IPS DF 6.9 (cell line): ENCODE measurements at places on chromosomes 1 and 21.

DNA sequence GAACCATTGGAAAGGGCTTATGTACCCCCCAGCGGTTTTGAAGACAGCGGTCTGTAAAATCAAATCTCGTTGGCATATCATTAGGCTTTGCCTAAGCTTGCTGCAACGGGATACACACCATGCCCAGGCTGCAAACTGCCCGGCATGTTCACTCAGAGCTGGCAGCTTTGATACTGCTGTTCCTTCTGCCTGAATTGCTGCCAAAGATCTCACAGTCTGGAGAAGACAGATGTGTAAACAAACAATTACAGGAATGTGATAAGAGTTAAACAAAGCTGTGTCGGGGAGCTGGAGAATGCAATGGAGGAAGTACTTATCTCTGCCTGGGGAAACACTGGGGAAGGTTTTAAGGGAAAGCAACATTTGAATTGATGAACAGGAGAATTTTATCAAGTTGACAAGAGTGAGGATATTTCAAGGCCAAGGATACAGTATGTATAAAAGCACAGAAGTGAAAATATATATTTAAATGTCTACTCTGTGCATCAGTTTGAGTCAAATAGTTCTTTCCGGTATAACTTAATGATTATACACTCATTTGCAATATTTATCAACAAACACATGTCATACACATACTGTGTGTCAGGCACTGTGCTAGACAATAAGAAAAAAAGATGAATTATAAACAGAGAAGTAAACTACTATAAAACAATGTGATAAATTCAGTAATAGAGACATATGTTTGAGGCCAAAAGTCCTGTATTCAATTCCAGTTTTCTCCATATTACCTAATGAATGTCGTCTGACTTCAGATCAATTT, 29.9 kb downstream of the CHML start:
- no peak for DNase-seq

DNA sequence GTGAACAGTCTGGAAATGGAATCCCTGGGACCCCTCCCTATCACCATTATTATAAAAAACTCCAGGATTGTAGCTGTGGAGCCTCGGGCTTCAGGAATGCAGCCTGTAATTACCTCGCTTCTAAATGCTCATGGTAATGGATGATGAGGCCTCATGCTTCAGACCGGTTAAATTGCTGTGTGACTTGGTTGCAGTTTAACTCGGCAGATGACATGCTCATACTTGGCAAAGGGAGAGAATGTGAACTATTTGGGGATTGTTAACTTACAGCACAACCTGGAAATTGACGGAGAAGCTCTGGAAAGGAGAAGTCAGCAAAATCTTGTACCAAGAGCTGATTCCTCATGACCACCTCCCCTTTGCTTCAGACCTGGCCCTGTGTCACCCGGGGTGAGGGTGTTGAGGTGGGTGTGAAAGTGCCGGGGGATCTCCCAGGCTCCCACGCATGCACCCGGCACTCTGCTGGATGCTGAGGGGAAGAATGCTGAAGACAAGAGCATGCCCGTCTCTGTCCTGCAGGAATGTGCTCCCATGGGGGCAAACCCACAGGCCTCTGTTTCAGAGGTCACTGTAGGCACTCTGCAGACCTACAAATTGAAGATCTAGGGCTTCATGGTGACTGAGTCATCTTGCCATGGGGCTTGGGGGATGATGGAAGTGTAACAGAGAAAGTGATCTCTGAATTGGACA, 364.8 kb downstream of the RPS6KC1 start:
- DNase-seq, result no peak

DNA sequence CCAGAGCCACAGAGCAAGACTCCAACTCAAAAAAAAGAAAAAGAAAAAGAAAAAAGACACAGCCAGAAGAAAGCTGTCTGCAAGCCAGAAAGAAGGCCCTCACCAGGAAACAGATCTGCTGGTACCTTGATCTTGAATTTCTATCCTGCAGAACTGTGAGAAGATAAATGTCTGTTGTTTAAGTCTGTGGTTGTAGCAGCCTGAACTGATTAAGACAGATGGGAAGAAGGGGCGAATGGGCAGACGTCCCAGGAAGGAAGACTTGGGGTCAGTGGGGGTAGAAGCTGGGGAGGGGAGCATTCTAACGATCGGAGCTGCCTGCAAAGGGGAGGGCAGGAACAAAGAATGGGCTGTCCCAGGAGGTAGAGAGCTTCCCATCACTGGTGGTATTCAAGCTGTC, 6.3 kb downstream of the SLC2A7 start:
- no peak for DNase-seq

- DNase-seq, result no peak
Measured at GRCh38 chr1:48230236-48230635, 7.7 kb downstream of the SLC5A9 start.

GRCh38 chr1:26580116-26580515, 50.6 kb downstream of the RPS6KA1 start:
- no peak for DNase-seq

GRCh38 chr1:175757381-175758015, 14.1 kb upstream of the TNR start:
- DNase-seq, result peak; percentile 35

GRCh38 chr1:213840575-213840974, 147.2 kb upstream of the PROX1 start:
- DNase-seq, result no peak

DNA sequence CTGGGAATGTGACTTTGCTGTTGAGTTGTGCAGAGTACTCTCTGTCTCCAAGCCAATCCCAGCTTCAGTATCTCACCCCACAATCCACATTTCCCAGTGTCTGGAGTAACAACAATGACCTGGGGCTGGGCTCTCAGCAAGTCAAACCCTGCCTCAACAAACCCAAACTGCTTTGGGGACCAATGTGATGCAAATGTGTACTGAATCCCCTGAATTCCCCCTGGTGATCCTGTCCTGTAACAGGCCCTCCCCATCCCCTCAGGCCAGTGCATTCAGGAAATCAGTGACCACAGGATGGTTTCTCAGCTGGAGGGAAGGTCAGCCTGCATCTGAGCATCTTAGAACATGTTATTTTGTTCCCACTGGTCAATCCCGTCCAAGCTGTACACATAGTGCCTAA, 36.7 kb upstream of the HAO2 start:
- DNase-seq, result peak; percentile 76

DNA sequence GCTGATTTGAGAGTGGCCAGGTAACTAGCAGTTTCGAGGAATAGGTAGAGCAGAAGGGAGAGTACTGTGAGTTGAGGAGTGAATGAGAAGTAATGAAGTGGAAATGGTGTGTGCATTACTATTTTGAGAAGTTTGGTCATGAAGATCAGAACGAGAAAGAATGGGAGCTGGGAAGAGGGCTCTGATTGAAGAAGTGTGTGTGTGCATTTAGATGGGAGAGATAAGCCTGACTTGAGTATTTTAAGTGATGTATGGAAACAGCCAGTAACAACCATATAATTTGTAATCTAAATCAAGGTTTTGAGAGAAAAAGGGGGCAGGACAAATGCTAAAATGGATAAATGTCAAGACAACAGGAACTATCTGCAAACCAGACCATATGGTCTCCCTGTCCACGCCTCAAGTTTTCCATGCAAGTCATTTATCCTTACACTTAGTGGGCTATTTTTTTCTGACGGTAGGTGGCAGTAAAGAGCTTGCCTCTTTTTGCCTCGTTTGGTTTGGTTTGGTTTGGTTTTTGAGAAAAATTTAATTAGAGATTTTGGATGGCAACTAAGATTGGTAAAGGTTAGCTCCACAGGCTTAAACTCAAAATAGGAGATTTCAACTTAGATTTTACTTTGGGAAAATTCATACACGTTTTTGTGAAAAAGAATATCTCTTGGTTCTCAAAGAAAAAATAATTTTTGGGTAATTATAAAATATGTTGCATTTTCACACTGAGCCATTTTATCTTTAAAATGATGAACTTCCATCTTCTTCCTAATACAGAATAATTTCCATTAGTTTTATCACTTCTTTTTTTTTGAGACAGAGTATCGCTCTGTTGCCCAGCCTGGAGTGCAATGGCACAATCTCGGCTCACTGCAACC, 9.5 kb upstream of the B3GALNT2 start:
- no peak for DNase-seq

- no peak for DNase-seq
Measured at GRCh38 chr1:159341736-159342135, 39.6 kb downstream of the FCER1A start.

- peak; percentile 43 for DNase-seq
Measured at GRCh38 chr1:76510672-76511557, 356.4 kb upstream of the ST6GALNAC5 start.

GRCh38 chr1:159207080-159207479, 2.4 kb downstream of the ACKR1 start:
- no peak for DNase-seq

DNA sequence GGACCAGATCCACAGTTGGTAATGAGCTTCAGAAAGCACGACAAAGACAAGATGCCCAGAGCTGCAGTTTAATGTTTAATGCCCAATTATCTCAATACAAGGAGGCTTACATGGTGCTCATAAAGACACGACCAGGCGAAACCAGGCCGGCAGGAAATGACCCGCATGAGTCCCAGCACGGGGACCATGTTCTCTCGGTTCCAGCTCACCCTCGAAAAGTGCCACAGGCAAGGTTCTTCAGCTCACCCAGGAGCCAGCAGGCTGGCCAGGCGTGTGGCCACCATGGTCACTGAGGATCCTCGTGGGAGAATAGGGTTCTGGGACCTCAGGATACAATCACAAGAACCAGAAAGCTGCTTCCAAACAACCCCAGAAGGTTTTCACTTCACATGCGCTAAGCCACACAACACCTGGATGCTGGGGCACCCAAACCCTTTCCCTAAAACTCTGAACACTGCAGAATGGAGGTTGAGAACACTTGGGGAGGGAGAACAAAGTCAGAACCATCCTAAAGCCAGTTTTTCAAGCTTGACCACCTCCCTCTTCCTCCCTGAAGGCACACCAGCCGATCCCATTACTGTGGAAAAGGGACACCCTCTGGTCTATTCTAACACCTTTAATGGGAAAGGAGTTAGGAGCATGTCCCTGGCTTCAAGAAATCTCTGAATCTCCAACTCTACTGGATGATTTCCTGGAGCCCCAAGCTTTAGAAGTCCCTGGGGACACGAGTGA, 22.6 kb upstream of the ASAP3 start:
- DNase-seq, result no peak

GRCh38 chr1:32759997-32760623, 57.0 kb downstream of the YARS1 start:
- no peak for DNase-seq

- DNase-seq, result no peak
Measured at GRCh38 chr1:197130677-197131304, 15.7 kb downstream of the ASPM start.
